ENCODE measurements at places on chromosomes 2 and 18.

DNA sequence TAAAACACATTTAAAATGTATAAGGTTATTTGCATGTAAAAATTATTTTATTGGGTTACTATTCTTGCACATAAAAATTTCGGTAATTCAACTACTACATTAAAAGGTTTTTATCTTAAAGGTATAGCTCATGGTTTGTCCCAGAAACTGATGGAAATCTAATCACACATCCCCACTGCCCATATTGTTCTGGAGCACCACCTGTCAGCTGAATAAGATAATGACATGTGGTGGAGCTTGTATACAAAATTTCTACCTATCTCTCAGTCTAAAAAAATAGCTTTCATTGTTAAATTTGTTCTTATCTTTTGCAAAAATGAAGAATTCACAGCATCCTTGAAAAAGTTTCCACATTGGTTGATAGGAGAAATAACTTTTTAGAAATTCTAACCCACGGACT is 18.3 kb downstream of the ERBB4 start:
- peak; percentile 8 for DNase-seq

GRCh38 chr18:47997338-47997780 is 66.9 kb upstream of the SMAD2 start:
- peak; percentile 23 for DNase-seq

DNA sequence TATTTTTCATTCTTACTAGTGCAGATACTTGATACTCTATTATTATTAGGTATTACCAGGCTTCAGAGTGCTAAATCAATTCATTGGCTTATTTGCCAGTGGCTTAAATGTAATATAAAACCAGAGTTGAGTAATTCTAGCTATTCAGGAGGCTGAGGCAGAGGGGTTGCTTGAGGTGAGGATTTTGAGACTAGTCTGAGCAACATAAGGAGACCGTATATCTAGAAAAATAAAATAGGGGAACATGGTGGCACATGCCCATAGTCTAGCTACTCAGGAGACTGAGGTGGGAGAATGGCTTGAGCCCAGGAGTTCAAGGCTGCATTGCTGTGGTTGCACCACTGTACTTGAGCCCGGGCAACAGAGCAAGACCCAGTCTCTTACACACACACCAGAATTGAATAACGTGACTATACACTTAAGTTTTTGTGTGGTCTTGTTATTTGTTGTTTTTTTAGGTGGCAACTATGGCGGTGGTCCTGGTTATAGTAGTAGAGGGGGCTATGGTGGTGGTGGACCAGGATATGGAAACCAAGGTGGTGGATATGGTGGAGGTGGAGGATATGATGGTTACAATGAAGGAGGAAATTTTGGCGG is 4.8 kb downstream of the HNRNPA3 start:
- no peak for DNase-seq

DNA sequence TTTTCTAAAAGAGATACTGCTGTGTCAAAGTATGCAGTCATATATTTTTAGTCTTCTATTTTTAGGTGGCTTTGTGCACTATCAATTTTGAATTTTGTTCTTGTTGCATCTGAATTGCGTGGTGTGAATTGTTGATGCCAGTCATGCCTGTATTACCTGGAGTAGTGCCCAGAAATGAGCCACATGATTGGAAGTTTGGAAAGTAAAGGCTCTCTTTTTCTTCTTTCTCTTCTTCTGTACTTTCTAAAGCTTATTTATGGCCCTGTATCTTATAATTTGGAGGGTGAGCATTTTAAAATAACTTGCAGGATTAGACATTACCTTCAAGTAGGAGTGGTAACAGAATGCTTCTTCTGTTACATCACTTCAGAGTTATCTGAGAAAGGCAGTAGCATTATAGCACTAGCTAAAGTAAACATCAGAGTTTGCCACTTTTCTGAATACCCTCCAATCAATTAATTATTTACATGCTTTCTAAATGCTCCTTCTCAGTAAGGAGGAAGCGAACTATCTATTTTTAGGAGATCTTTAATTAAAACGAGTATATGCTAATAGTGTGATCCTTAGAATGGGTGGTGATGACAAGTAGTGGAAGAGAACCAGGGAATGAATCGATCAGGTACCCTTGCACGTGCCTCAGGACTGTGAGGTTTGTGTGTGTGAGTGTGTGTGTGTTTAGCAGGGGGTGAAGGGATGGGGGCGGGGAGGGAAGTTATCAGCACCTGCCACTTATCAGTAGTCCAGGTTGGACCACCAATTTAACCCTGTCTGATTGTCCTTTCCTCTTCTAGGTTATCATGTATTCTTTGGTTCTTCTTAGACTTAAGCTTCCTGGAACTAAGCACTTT is 112.5 kb downstream of the MAP3K20 start:
- DNase-seq = peak; percentile 77

- DNase-seq = no peak
Observed at GRCh38 chr2:98348066-98348561, 1.9 kb downstream of the CNGA3 start.

DNA sequence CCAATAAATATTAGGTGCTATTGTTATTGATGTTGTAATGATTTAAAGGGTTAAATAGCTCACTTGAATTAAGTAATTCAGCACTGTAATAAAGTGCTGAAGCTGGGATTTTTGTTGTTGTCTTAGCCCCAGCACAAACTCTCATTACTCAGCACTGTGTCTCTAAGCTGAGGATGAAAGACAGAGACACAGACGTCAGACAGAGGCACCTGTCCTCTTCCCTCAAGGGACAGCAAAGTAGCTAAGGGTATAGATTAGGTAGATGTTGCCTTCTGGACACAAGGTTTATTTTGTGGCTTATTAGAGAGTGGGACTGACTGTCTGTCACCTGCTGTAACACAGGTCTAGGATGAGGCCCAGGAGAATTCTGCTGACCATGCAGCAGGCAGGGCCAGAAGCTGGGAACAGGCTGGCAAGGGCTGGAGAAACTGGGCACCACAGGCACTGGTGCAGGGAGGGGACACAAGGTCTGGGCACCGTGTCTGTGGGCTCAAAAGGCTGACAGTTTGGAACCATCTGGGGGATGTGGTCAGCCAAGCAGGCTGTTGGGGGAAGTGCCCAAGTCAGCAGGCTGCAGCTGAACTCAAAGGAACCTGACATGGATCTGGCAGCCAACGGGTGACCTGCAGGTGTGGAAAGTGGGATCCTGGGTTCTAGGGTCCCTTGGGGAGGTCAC is 20.0 kb upstream of the PTPN4 start:
- no peak for DNase-seq

Data from fibroblast of skin of right biceps (primary cell).